ENCODE measurements at places on chromosomes 7 and 10.

DNA sequence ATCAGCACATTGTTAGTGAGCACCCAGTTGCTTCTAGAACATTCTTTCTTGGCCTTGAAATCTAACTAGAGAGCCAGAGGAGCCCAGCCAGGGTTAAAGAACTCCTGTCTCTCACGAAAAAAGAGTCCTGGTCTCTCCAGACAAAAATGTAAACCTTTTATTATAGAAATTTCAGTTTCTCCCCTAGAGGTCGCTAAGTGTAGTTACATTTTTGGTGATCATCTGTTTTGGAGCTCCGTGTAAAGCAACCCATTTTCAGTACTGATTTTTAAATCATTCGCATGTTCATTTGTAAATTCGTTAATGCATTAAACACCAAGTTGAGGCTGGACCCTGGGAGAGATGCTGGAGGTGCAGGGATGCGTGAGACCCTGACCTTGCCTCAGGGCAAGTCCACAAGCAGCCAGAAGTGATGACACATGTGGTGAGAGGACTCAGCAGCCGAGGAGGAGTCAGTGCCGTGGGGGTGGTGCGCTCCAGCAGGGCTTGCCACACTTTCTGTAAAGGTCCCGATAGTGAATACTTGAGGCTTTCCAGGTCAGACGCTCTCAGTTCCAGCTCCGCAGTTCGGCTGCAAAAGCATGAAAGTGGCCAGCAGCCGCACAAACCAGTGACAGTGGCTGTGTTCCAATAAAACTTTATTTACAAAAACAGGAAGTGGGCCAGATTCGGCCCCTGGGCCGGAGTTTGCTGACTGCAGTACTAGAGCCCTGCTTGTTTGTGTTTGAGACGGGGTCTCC lies 578.6 kb upstream of the FOXK1 start:
- peak; percentile 22 for DNase-seq

DNA sequence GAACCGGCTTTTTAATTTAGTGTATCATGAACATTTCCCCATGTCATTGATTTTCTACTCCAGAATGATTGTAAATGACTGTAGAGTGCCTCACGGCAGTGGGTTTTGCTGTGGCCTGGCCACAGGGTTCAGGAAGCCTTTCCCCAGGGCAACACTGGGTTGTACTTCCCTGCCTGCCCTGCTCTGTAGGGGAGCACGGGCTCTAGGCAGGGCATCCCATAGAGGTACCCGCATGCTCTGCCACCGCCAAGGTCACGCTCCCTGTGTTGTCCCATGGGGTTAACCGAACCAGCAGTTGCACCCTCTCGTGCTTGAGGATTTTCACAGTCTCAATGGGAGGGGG lies 63.8 kb downstream of the BPGM start:
- no peak for DNase-seq

- DNase-seq: no peak
Observed at GRCh38 chr7:142901426-142902259, 16.1 kb upstream of the TRPV6 start.

DNA sequence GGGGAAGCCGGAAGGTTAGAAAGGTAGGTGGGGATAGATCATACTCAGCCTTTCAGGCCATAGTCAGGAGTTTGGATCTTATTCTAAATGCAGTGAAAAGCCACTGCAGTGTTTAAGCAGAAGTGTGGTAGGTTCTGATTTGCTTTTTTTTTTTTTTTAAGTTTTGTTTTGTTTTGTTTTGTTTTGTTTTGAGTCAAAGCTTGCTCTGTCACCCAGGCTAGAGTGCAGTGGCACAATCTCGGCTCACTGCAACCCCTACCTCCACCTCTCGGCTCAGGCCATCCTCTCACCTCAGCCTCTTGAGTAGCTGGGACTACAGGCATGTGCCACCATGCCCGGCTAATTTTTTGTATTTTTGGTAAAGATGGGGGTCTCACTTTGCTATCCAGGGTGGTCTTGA lies 23.5 kb downstream of the RHOBTB1 start:
- no peak for DNase-seq

GRCh38 chr10:59002011-59002410 lies 174.4 kb upstream of the PHYHIPL start:
- no peak for DNase-seq

DNA sequence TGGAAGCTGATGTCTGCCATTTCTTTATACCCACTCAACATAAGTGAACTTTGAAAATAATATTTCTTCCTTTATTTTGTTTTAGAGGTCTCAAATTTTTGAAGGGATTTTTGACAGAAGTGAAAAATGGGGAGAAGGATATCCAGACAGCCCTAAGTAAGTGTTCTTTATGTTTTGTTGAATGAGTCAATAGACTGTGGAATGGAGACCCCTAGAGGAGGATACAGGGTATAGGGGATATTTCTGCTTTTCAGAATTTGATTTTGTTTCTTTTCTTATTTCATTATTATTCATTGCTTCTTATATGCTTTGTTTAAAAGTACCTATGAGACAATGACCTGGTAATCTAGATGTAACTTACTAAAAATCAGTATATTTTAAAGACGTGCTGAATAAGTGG lies 34.4 kb downstream of the PLEKHA8 start:
- DNase-seq: peak; percentile 39

DNA sequence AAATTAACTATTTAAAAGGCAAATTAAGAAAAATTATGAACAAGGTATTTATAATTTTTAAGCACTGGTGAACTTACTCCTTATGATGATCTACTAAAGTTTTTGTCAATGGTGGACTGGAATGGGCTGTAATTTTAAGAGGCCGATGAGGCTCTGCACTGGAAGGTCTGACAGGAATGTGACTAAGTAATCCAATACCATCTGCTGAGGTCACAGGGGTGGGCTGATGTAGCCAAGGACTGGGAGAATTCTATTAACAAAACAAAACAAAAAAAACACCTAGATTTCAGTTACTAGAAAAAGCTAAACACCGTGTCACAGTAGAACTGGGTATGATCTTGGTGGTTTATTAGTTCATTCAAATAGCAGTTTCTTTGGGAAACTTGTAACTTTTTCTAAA lies 75.9 kb downstream of the NRBF2 start:
- peak; percentile 10 for DNase-seq

DNA sequence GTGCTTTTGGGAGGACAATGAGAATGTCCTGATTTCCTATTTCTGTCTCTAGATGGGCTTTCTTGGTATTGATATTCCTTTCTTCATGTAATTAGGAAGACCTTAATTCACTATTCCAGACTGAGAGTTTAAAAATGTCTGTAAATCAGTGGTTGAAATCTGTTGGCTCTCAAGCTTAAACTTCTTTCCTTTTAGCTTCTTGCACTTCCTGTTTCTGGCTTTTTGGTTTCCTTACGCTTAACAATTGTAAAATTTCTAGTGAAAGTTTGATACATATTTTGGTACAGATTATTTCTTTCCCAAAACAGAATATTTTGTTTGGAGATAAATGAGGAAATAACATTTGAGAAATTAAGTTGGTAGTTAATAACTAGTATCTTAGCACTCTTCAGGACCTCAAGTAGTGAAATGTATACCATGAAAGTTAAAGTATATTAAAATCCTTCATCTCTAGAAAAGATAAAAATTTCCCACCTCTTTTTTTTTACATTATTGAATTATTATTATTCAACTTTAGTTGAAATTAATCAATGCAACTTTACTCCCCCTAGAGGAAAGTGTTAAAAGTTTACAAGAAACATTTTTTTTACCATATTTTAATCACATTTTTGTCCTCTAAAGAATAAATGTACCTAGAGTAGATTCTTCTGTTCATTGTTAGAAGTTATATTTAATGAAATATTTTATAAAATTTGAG lies 137.2 kb downstream of the PHTF2 start:
- no peak for DNase-seq

- DNase-seq: no peak
Observed at GRCh38 chr7:21538936-21539495, 3.8 kb upstream of the DNAH11 start.

DNA sequence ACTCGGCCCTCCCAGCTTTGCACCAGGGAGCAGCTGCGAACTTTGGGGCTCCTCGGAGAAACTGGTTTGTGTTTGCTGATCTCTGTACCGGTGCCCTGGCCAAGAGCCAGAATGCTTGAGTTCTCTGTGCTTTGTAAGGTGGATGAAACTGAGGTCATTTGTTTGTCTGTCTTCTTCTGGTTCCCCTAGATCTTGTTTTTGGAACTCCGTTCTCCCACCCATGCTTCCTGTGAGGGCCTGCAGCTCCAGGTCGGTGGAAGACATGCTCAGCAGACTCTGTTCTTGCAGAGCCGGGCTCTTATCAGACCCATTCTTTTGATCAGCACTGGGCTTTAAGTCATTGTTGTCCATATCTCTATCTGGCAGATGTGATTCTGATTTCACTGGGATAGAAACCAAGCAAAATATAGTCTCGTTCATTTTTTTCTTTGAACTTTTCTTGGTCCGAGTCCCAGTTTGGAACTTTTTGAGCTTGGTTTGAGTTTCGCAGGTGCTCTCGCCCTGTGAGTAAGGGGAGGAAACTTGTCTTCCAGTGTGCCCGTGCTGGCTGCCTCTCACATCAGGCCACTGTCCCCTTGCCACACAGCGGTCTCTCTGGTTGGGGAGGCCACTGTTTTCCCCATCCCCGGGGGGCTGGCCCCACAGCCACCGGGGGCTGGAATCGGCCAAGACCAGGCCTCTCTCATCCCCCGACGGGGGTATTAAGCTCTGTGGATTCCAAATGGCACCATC lies 31.2 kb downstream of the JCAD start:
- no peak for DNase-seq

- DNase-seq: no peak
Observed at GRCh38 chr7:120981888-120982615, 6.5 kb upstream of the CPED1 start.

All from HEK293T (cell line).